ENCODE measurements at places on chromosomes 7 and 10. TPM values are rescaled to one million over a fixed set of nuclear protein-coding genes. Genes with fewer than 3 reads are reported as not detected.

SPDYE6 gene
- total RNA-seq, result not detected

DNA sequence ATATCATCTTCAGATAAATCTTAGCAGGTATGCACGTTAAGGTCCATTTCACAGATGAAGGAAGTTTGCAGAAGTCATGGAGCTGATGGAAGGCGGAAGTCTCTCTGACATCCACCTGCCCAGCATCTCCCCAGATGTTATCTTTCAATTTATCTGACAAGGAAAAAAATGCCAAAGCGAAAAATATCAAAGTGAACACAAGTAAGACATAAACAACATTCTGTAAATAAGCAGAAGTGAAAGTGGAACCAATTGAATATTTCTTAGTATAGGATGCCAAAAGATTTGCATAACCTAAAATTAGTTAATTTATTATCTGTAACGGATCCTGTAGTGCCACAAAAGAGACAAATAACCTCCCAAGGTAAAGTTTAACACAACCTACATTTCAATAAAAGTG is 73.6 kb upstream of the NEBL start:
- DNase-seq, result no peak

NPFFR1 gene
- total RNA-seq, result not detected

- DNase-seq, result peak; percentile 52
Measured at GRCh38 chr10:124524991-124525653, 63.5 kb downstream of the LHPP start.

CSTF2T gene
- total RNA-seq, result 19.1 TPM

DNA sequence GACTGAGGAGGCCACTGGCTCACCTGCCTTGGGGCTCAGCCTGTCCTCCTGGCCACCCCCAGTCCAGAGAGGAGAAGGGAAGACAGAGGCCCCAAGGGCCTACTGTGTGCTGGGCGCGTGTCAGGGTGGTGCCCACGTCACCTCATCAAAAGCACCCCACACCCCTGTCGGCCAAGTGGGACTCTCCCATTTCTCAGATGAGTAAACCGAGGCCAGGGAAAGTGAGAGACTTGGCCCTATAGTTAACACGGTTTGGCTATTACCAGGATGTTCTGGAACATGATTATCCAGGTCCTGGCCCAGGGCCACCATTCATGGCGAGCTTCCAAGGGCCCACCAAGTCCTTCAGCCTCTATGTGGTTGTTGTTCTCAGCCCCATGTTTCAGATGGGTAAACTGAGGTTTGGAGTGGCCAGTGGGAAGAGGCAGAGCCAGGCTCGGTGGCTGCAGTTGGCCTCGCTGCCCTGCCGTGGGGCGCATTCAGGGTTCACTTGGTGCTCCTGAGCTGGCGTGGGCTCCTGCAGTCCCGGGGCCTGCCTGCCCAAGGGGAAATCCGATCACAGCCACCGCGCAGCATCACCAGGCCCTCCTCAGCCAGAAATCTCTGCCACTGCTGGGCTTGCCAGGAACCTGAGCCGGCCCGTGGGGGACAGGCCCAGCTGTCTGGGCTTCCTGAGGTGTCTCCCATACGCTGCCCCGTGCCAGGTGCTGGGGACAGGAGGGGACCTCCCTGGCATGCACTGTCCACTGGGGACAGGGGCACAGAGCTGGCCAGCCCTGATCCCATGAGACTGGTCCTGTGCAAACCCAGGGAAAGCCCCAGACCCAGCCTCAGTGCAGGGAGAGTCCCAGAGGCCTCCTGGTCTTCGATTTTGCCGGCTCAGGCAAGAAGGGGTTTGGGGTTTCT is 117.7 kb upstream of the TNRC18 start:
- DNase-seq, result no peak

MACC1 gene
- total RNA-seq, result 0.18 TPM

- DNase-seq, result no peak
Measured at GRCh38 chr10:114933588-114933987, 4.4 kb upstream of the TRUB1 start.

- DNase-seq, result no peak
Measured at GRCh38 chr7:44415510-44415909, 74.9 kb downstream of the NUDCD3 start.

- DNase-seq, result no peak
Measured at GRCh38 chr10:132679217-132679595, 106.7 kb downstream of the NKX6-2 start.

- DNase-seq, result peak; percentile 53
Measured at GRCh38 chr10:18196806-18197550, 56.8 kb downstream of the CACNB2 start.

GRCh38 chr7:106575138-106575823 is 85.7 kb downstream of the CCDC71L start:
- no peak for DNase-seq

PVRIG gene
- not detected for total RNA-seq

SRGN gene
- 65.8 TPM for total RNA-seq

- DNase-seq, result no peak
Measured at GRCh38 chr10:113549856-113550255, 3.0 kb upstream of the HABP2 start.

GRCh38 chr7:57177856-57178767 is 45.9 kb upstream of the ZNF479 start:
- DNase-seq, result no peak

GRCh38 chr7:117873310-117874190 is at the start of gene CTTNBP2:
TSS of gene CTTNBP2 (minus strand) at chr7:117873441. CDS start at chr7:117873415, 26 bp downstream.
- DNase-seq, result peak; percentile 51

CALML5 gene
- total RNA-seq, result not detected

- peak; percentile 8 for DNase-seq
Measured at GRCh38 chr7:27062946-27063345, 32.9 kb downstream of the HOXA1 start.

DNA sequence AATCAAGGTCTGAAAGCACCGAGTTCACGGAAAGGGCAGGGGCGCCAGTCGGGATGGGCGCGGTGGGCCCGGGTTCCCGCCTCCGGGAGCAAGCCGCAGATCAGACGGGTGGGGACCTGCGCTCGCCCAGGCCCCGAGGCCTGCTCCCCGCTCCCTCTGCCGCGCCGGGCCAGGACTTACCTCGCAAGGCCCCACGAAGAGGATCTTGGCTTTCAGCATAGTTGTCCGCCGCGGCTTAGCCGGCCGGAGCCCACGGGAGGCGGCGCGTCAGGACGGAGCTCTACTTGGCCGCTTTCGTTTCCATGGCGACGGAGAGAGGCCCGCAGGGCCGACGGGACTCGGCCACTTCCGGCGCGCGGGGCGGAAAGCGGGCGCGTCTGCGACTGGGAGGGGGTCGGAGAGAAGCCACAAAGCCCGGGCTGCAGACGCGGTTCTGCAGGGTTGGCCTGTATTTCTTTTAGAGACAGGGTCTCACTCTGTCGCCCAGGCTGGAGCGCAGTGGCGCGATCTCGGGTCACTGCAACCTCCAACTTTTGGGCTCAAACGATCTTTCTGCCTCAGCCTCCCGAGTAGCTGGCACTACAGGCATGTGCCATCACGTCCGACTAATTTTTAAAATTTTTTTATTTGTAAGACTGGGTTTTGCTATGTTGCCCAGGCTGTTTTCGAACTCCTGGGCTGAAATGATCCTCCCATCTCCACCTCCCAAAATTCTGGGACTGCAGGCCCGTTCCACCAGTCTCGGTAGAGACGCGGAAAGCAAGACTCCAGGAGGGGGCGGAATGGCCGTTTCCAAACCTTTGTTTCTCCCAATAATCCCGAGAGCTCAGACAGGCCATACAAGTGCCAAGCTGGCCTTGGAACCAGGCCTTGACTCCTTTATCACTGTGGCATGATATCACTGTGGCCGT is at the start of gene IFT22:
Gene IFT22, minus strand, starts transcription at position 322 of the 911 bp plus-strand sequence. Its CDS starts 103 bp downstream, at position 219.
- peak; percentile 86 for DNase-seq

GRCh38 chr10:83248106-83248631 is 891.1 kb upstream of the GHITM start:
- no peak for DNase-seq

UNCX gene
- total RNA-seq, result not detected

GRCh38 chr10:127368101-127368500 is 171.7 kb upstream of the INSYN2A start:
- DNase-seq, result no peak

CYP3A7 gene
- 0.74 TPM for total RNA-seq

- DNase-seq, result no peak
Measured at GRCh38 chr7:128856001-128856718, 6.5 kb upstream of the ATP6V1F start.

GRCh38 chr10:129786216-129786615 is 177.9 kb downstream of the EBF3 start:
- no peak for DNase-seq

- DNase-seq, result no peak
Measured at GRCh38 chr10:131973160-131973951, 8.4 kb downstream of the BNIP3 start.

DNA sequence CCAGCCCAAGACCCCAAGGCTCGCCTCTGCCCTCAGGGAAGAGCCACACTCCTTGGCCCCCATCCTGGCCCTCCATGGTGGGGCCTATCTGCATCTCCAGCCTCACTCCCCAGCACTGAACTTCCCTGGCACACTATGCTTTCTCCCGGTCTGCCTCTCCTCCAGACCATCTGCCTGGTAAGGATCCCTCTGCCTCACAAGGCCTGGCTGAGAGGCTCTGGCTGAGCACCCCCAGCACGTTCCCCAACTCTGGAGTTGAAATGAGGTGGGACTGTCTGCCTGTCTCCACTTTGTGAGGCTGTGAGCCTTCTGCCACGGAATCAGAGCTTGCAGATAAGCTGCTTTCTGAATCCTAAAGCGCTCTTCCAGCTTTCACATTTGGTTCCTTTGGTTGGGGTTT is 220.7 kb downstream of the TNS3 start:
- no peak for DNase-seq

- no peak for DNase-seq
Measured at GRCh38 chr7:128937647-128938543, at the start of gene IRF5. TSS of gene IRF5 (plus strand) at chr7:128937927. CDS start at chr7:128942082, 4,155 bp downstream.

LRIT1 gene
- total RNA-seq, result not detected

GRCh38 chr7:130995252-130996081 is 261.5 kb upstream of the KLF14 start:
- DNase-seq, result no peak

CYP3A4 gene
- not detected for total RNA-seq

GRCh38 chr10:113285305-113285704 is 267.5 kb upstream of the HABP2 start:
- DNase-seq, result no peak

- no peak for DNase-seq
Measured at GRCh38 chr7:155551785-155552611, 5.6 kb upstream of the CNPY1 start.

GRCh38 chr7:26198133-26198780 is 2.3 kb downstream of the HNRNPA2B1 start:
- DNase-seq, result peak; percentile 63

DNA sequence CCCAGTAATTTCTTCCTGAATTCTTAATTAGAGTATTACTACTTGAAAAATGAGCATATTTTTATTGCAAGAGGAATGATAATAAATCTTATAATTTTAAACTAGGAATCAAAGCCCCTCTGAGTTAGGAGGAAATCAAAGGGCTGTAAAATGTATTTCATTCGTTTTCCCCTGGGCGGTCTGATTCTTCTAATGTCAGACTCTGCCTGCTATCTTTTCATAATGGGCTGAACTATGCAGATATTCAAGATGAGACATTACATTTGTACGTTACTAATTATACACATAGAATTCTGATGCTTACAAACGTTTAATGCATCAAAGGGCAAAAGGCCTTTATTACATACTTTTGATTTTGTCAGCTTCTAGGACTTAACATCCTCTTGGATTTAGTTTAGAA is 16.0 kb upstream of the TRUB1 start:
- DNase-seq, result no peak

- no peak for DNase-seq
Measured at GRCh38 chr10:88886557-88886956, 6.5 kb downstream of the STAMBPL1 start.

GARIN1A gene
- total RNA-seq, result 1.2 TPM

CEP41 gene
- total RNA-seq, result 21.6 TPM

- peak; percentile 28 for DNase-seq
Measured at GRCh38 chr7:130070861-130071622, 708 bp downstream of the KLHDC10 start.

GRCh38 chr7:1742555-1743303 is 72.7 kb downstream of the ELFN1 start:
- peak; percentile 45 for DNase-seq

GRID1 gene
- not detected for total RNA-seq

CRHR2 gene
- not detected for total RNA-seq

AGMO gene
- not detected for total RNA-seq

- no peak for DNase-seq
Measured at GRCh38 chr7:39310699-39311098, 255.5 kb upstream of the YAE1 start.

DNA sequence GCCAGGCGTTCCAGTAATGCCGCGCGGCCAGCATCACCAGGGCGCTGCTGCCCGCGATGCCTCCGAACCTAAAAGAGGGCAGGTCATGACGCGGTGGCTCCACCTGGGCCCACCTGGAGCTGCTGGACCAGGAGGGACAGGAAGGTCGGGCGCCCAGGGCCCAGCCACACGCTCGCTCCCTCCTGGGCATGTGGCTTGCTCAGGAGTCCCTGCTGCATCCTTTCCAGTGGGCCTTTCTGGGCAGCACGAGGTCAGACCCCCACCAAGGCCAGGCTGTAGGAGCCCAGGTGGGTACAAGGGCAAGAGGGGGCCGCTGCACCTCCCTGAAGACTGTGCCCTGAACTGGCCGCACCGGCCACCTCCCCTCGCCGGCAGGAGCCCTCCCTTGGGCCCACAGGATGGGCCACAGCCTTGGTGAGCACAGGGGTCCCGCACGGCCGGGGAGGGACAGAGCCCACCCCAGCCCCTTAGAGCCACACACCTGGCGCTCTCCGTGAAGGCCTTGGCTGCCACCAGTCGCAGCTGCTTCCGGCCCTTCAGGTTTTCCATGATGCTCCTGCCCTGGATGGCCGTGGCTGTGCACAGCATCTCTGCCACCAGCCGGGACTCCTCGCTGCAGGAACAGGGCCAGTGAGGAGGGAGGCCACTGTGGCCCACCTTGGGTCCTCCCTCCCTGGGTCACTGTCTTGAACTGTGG is 43.2 kb downstream of the CFAP46 start:
- DNase-seq, result no peak

CALML3 gene
- not detected for total RNA-seq

DNA sequence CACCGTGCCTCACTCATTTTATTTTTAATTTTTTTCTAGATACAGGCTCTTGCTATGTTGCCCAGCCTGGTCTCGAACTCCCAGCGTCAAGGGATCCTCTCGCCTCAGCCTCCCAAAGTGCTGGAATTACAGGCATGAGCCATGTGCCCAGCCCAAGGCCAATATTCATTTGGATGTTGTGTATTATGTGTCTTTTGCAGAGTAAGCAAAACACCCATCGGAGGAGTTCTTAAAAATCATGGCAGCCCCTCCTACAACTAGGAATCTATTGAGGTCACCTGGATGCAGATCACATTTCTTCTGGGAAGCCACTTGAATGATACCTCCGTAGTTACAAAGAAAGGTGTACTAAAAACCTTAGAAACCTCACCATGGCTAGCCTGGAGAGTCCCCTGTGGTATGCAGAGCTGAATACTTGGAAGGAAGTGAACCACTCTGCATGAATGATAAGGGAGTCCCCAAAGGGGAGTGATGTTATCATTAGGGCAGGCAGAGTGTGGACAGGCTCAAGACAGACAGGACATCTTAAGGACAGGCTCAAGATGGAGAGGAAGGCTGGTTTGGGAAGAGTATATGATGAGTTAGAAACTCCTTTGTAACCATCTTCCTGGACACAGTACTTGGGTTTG is 185.7 kb downstream of the TAX1BP1 start:
- no peak for DNase-seq

- DNase-seq, result no peak
Measured at GRCh38 chr10:28276384-28276783, 26.5 kb downstream of the MPP7 start.
